ENCODE measurements at places on chromosomes 5 and 9.
A peak's percentile ranks its signal among the peaks of the same experiment; 100 is the strongest.

DNA sequence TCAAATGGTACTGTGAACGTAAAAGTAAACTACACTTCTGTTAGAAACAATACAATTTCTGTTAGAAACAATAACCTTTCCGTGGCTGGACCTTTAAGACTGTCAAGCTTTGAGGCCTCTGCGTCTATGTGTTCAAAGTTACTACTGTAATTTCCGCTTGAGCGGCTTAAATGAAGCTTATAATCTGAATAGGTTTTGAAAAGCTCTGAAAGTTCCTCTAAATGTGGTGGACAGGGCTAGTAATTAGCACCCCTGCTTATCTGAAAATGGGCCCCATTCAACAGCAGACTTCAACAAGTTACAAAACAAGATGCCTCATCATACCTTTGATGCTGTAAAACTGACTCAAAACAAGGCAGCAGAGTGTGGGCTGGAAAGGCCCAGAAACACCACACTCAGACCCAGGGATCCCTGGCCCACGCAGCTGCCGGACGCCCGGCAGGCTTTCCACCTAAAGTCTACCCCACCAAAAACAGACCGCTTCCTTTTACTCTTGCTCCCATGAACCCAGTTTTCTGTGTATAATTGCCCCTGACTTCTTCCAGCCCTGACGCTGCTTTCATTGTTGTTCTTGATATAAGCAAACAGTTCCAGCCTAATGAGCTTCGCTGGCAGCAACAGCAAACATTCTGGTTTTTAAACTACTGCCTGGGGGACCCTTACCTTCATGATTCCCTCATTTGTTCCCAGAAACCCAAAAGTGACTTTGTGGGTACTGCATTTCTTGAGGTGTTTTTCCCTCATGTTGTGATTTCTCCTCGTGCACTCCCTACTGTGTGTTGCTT, 66.7 kb downstream of the TLE1 start:
- DNase-seq: no peak

- no peak for DNase-seq
These were observed 21.4 kb upstream of the SPATA9 start for GRCh38 chr5:95704150-95704549.

- no peak for DNase-seq
These were observed 12.8 kb upstream of the WHRN start for GRCh38 chr9:114518120-114518519.

DNA sequence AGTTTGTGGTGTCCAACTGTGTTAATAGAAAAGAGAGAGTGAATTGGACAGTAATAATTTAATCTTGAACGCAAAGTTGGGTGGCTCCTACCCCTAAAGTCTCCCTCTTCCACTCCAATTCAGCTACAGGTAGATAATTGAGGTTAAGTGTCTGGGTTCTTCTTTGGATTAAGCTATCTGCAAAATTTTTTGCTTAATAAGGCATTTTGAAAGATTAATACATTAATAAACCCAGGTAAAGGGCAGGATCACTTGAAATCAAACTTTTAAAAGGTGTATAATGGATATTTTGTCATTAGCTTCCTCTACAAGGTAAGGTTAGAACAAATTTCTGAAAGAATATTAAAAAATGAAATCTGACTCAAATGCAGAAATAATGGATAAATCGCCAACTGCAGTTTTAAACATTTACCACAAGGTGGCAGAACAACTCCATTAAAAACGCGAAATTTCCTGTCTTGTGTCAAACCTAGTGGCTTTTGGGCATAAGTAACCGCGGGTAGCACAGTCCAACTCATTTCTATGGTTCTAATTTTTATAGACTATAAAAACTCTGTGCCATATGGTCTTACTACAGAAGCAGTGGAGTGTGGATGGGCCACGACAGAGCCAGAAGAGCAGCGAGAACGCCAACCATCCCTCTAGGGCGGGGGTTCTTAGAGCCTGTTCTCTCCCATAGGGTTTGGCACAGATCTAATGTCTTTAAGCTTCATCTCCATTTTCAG, 276.5 kb downstream of the ARHGEF28 start:
- DNase-seq: peak; percentile 76

DNA sequence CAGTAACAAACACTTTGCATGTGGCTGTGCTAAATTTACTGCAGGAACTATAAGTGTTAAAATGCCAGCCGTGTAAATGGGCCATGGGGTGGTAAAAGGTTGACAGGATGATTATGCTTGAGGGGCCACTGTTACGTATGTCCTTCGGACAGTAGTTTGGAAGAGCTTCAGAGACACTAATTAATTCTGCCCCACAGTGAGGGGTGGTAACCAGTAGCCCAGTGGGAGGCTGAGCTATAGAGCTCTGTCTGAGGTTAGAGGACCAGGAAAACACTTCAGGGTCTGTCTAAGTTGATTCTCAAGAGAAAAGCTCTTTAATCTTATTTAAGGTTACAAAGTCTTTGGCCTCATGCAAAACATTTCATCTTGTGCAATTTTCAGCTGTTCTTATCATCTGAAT, 176.6 kb downstream of the DMRTA1 start:
- DNase-seq: no peak

- no peak for DNase-seq
These were observed 15.3 kb upstream of the PIK3R1 start for GRCh38 chr5:68200288-68200687.

DNA sequence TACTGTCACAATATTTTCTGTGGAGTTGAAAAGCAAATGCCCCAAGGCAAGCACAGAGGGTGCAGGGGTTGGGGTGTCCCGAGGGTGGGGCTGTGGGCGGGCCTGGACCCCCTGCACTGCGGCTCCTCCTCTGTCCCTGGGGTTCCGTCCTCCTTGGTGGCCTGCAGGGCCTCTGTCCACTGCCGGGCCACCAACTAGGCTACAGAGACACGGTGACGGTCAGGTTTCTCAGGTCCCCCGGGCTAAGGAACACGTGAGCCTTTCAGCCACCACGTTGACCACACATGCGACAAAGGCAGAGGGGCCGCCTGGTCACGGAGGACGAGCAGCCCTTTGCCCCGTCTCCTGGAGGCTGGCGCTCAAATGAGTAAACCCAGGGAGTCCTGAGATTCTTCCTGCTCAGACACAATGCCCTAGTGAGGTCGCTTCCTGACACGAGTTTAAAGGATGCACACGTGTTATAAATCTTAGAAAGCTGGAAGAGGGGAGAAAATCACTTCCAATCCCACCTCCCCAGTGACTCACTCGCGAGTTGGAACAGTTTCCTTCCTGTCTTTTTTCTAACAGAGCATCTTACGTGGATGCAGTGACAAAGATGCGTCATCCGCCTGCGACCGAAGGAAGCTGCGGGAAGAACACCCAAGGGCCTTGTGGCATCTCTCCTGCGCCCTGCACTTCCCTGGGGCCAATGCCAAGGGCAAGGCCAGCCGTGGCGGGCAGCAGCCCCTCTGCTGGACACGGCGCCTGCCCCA, 24.8 kb upstream of the OBP2B start:
- no peak for DNase-seq

DNA sequence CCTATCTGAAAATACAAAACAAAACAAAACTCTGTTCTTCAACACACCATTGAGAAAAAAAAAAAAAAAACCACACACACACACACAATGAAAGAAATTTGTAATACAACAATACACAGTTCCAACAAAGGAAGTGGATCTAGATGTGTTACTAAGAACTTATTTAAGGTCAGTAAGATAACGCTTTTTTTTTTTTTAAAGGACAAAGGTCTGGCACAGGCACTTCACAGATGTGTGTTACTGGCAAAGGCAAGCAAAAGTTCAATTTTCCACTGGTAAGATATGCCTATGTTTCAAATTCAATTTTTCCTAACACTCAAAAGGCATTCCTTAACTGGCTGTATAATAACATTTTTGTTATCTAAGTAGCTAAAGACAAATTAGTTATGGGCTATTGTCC, 3.6 kb downstream of the RFK start:
- no peak for DNase-seq

GRCh38 chr9:134372581-134373267, 46.5 kb downstream of the RXRA start:
- DNase-seq: no peak

DNA sequence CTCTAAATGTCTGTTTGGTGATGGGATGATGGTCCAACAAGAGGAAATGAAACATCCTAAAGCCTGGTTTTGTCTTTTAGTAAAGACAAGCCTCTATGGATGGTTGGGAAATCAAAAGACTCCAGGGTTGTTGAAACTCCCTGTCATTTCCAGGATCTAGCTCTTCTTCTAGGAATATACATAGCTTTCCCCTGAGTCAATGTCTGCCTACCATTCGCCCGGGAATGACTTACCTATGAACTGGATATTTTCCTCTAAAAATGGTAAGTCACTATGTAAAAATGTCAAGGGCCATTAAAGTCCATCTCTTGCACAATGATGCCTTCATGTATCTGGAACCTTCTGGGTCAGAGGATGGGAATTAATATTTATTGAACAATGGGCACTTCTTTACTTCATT, 11.1 kb upstream of the KIF12 start:
- no peak for DNase-seq

- DNase-seq: no peak
These were observed 562.8 kb downstream of the PDE4D start for GRCh38 chr5:59330680-59331079.

DNA sequence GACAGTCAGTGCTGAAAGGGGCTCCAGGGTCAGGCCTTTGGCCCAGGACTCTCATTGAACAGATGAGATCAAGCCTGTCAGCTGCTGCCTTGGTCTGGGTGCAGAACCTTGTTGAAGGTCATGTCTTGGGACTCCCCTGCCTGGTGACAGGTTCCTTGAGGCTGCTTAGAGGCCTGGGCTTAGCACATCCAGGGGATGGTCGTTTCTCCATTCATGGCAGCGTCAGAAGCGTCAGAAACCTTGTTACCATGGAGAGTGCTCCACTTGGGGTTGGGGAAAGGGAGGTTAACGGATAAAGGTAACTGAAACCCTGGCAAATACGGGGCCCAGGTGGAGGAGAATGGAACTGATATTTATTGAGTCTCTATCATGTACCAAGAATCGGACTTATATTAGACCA, 8.8 kb downstream of the ARPC5L start:
- peak; percentile 19 for DNase-seq

- DNase-seq: no peak
These were observed 14.7 kb downstream of the CEP72 start for GRCh38 chr5:626850-627249.

GRCh38 chr5:131525805-131526204, 109.2 kb downstream of the RAPGEF6 start:
- DNase-seq: no peak

GRCh38 chr5:393846-394275, 49.1 kb upstream of the EXOC3 start:
- DNase-seq: no peak

GRCh38 chr5:56297851-56298250, 64.7 kb upstream of the ANKRD55 start:
- no peak for DNase-seq

DNA sequence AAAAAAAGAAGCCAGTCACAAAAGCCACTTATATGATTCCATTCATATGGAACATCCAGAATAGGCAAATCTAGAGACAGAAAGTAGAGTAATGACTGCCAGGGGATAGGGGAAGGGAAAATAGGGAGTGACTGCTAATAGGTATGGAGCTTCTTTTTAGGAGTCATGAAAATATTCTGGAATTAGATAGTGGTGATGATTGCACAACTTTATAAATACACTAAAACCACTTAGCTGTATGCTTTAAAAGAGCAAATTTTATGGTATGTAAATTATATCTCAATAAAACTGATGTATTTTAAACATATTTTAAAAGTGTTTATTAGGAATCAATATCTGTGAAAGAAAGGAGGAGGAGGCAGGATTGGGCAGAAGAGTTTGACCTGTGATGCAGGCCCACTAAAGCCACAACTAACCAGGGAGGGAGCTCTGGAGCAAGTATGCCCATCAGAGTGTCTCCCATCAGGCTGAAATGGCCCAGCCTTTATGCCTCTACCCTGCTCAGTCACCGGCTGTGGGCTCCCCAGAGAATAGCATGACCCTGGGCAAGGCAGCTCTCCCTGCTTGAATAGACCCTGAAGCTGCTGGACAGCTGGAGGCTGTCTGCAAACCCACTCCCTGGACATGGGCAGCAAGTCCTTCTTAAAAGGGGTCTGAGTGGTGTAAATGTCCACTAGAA, 96.0 kb upstream of the SLC44A1 start:
- peak; percentile 11 for DNase-seq

DNA sequence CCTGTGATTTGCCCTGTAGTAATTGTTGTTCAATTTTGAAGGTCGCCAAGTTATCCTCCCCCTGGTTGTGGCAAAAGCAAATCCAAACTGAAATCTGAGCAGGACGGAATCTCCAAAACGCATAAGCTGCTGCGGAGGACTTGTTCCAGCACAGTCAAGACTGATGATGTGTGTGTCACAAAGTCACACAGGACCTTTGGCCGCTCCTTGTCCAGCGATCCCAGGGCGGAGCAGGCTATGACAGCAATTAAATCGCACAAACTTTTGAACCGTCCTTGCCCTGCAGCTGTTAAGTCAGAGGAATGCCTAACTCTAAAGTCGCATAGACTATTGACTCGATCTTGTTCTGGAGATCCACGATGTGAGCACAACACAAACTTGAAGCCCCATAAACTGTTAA, 128.4 kb downstream of the PARP8 start:
- no peak for DNase-seq

DNA sequence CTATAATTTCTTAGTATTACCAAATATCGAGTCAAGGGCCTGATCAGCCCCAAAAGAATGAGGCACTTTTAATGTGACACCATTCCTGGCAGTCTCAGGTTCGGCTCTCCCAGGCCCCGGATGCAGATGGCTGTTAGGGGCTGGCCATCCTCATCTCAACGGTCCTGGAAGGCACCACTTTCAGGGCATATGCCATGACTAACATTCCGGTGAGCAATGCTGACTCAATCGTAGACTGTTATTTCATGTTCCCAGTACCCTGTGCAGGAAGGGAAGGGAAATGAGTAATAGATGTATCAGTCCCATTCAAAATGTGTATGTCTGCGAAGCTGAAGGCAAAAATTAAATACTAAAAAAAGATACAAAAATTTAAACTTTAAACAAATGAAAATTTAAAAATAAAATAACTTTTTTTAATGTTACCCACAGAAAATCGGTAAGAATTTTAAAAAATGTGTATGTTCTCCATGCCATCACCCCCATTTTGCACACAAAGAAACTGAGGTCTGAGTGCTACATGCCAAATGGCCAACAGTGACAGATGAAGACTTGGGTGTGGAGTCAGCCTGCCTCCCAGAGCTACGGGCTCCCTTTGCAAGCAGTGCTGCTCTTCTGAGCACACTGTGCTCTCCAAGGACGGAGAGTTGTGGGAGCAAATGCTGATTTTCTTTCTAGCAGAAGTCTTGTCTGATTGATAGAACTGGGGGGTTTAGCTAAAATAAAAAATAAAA, 79.0 kb downstream of the GLDC start:
- peak; percentile 8 for DNase-seq

- DNase-seq: no peak
These were observed 70.0 kb downstream of the EXOSC2 start for GRCh38 chr9:130763331-130764171.

DNA sequence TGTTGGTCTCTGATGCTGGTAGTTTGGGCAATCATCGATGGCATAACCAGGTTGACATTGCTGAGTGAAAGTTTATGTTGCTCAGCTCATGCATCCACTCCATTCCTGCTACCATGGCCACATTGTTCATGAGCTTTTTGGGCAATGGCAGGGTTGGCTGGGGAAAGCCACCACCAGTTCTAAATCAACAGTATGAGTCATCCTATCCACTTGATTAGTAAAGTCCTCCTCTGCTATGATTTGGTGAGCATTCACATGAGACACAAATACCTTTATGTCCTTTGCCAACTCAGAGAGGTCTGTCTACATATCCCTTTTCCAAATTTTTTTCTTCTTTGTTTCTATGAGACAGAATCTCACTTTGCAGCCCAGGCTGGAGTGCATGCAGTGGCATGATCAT, 129.7 kb upstream of the FBN2 start:
- DNase-seq: no peak

GRCh38 chr5:180648658-180649296, 623 bp downstream of the FLT4 start:
- no peak for DNase-seq
